ENCODE measurements at places on chromosomes 12 and 14.

- DNase-seq: no peak
Measured at GRCh38 chr14:31880935-31881334, 196.2 kb upstream of the ARHGAP5 start.

DNA sequence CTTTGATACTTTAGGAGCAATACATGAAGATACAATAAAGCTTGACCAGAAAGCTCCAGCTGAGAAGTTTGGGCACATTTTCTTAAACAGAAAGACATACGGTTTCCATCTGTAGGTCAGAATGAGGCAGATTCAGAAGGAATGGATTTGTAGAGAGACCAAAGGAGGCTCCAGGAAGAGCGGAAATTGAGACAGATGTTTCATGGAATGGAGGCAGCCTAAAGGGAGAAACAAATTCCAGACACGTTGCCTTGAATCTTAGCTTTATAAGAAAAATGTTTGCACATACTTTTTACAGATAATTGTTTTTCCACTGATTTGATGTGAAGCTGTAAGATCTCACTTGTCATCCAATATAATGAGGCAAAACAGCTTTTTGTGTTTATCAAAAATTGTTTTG, 24.8 kb downstream of the EPYC start:
- no peak for DNase-seq

- no peak for DNase-seq
Measured at GRCh38 chr12:116931665-116932064, 20.9 kb downstream of the FBXW8 start.

GRCh38 chr12:96886998-96887677, 19.9 kb upstream of the NEDD1 start:
- no peak for DNase-seq

GRCh38 chr12:16564675-16565074, 41.3 kb downstream of the LMO3 start:
- no peak for DNase-seq

DNA sequence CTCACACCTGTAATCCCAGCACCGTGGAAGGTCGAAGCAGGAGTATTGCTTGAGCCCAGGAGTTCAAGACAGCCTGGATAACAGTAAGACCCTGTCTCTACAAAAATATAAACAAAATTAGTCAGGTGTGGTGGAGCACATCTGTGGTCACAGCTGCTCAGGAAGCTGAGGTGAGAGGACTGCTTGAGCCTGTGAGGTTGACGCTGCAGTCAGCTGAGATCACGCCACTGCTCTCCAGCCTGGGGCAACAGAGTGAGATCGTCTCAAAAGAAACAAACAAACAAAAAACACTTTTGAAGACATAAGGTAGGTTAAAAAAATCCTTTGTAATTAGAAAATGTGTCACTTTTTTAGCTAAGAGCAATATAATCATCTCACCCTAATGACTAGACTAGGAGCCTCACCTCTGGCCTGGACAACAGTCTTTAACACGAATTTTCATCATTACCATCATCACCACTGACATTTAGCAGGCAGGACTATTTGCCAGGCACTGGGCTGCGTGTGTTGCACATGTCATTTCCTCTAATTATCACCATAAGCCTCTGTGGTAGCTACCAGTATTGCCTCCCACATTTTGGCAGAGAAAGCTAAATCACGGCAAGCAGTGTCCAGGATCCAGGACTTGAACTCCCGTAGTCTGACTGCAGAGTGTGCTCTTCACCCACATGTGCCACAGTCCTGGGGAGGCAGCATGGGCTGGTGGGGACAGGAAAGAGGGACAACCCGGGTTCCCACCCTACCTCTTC, 4.6 kb upstream of the SYCP3 start:
- DNase-seq: no peak

- DNase-seq: no peak
Measured at GRCh38 chr14:72830786-72831594, 62.9 kb downstream of the DPF3 start.

DNA sequence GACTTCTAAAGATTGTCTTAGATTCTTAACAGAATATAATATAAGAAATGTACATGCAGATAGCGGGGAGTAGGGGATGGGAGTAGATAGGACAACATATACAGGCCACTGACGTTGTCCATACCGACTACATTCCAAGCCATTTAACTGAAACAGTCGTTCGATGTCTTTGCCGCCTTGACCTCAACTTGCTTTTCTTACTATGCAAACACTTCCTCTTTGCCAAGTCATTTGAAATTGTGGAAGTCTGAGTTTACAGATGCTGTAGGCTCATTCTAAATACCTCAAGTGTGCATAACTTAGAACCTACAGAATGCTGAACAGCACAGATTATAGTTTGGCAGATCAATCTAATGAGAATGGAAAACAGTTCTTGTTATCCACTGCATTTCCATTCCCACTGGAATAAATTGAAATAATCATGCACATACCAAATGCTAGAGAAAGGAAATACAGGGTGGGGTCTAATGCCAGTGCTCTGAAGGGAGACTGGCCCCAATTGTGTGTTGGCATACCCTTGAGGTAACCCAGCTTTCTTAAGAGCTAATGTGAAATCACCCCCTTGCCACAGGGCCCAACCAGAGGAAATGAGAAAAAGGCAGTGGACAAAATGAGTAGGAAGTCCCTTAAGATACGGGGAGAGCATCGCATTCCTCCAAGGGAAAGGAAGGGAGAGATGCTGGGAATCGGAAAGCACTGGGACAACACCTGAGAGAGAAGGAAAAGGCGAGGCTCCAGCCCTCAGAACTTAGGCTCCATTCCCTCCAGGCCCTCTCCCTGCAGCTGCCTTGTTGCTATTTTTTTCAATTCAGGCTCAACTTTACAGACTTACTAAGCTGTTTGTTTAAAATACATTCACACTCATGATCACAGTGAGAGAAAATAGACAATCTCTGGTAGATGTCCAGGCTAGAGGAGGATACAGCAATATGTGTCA, 380.9 kb upstream of the TMTC1 start:
- no peak for DNase-seq

DNA sequence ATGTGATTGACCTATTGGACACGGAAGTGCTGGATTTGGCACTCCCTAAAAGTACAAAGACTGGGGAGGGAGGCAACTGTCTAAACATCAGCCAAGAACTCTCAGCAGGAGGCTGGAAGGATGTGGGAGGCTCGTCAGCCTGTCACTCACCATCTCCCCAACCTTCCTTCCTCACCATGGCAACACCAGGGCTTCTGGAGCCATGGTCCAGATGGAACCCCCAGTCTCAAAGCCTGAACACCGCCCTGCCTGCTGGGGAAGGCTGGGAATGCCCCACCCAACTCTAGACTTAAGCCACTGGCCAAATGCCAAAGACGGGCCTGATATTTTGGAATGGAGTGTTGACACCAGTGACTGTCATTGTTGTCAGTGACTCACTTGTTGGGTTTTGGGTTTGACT, 55.3 kb downstream of the GALNT16 start:
- peak; percentile 32 for DNase-seq

- peak; percentile 92 for DNase-seq
Measured at GRCh38 chr12:10212739-10213131, at the start of gene GABARAPL1. TSS of gene GABARAPL1 (plus strand) at chr12:10212877. CDS start at chr12:10213130, 253 bp downstream.

DNA sequence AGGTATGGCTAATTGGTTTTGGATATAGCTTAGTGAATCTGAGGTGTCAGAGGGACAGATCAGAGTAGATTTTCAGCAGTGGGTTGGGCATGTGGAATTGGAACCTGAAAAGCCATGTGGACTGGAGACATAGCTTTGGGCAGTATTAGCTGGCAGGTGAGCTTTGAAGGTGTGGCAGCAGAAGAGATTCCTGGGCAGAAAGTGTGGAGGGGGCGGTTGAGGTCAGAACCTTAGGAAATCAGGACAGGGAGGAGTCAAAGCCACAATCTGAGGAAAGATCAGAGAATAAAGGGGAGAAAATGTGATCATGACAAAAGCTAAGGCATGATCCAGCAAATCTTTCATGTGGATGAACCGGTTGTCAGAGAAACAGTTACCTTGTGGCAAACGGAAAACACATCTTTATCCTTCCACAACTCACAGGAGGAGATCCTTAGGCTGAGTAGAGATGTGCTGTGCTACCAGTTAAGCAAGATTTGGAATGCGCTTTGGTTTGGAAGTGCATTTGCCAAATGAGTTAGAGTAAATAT, 56.4 kb downstream of the PTGER2 start:
- no peak for DNase-seq

- DNase-seq: no peak
Measured at GRCh38 chr14:50501642-50502041, 30.7 kb downstream of the MAP4K5 start.

DNA sequence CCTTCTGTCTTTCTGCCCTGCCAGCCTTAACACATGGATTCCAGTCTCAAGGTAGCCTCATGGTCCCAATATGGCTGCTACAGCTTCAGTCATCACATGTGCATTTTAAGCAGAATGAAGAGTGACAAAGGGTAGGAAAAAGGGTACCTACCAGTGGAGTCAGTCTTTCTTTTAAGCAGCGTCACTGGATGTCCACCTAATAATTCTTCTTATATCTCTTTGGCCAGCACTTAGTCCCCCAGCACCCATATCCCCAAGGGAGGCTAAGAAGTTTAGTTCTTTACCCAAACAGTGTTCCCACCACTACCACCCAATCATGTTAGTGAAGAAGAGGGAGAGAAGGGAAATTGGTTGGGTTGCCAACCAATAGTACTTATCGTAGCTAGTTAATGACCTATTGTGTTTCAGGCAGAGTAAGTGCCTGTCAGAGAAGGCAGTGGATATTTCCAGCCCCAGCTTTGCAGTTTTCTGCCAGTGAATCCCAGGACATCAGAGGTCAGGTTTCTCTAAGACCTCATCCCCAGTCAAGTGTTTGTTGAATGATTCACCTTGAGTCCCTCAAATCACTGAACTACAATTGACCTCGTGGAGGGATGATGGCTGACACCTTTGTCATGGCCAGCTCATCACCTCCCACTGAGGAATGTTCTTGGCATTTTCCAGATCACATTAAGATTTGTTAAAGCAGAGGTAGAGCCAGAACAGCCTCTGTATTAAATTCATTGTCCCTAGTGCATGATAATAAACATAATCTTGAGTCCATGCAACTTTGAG, 250.9 kb upstream of the CRY1 start:
- DNase-seq: no peak

DNA sequence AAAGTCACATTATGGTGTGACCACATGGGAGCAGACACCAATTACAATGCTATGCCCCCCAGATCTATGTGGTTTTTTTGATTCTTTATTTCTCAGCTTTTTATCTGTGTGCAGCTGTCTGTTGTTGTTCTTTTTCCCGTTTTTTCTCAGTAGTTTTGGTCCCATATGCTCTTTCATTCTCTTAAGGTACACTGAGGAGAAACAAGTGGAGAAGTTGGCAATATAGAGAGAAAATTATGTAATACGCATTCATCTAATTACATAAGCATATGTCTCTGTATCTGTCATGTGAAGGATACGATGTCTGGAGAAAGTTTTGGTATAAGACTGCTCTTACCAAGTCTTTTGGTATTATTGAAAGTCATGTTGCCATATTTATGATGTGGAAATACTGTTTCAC, 819.0 kb downstream of the NRXN3 start:
- DNase-seq: no peak

DNA sequence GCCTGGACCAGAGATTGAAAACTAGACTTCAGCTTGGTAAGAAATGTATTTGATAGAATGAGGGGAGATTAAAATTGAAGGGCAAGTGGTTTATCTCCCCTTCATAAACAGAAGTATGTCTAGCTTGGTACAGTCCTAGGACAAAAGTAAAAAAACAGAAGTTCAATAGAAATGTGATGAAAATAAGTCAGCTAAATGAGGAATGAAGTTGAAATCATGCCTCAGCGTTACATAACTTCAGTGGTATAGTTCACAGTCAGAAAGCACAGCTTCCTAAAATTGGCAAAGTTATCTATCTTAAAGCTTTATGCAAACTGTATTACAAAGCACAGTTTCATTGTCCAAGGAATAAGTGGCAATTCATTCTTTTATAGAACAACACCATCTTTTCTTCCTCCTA, 90.2 kb upstream of the SYT10 start:
- DNase-seq: no peak

GRCh38 chr12:49260166-49260565, 4.7 kb upstream of the TUBA1C start:
- no peak for DNase-seq

DNA sequence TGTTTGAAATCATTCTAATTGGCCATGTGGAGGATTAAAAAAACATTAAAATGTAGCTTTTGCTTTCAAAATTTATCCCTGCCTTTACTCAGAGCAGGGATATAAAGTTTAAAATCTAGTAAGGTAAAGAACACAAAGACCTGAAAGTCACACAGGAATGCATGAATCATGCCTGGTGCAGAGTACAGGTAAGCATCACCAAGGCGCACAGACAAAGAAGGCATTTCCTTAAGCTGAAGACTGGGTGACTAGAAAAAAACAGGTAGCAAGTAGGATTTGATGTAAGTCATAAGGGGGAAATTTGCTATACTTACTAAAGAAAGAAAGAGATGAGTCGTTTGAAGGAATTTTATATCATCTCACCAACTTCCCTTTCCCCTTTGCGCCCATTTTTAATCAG, 405.6 kb downstream of the GXYLT1 start:
- no peak for DNase-seq

GRCh38 chr12:82723093-82723492, 36.4 kb downstream of the TMTC2 start:
- DNase-seq: no peak

DNA sequence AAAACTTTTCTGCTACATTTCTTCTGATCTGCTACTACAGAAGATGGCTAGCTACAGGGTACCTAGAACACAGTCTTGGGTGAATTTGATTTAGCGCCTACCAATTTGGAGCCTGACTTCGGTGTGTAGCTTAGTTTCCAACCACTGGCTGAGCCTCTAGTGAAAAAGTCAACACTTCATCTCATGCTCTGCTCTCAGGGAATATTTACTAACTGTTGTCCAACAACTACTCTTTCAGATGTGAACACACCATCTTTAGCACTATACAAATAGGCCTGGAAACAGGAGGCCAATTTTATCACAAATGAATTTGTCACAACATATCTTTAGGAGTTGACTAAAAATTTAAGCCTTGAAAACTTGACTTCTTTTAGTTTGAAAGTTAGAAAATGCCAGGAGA, 167.9 kb downstream of the NELL2 start:
- DNase-seq: no peak

DNA sequence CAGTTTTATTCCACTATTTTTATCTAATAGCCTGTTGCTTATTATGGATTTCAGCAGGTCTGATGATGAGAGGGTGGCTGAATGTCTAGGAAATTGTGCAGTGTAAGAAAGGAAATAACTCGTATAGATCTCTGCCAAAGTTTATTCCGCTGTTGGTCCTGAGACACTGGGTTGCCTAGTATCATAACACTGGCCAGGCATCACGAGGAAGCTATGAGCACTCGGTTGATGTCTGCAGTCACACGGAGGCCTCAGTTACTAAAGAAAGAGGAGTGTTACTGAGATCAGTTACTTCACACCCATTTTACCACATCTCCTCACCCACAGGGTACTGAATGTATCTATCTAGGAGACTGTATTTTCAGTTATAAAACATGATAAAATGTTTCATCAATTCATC, 21.9 kb downstream of the BHLHE41 start:
- no peak for DNase-seq

Data from left lobe of liver (tissue), 2 donors.